ENCODE measurements at places on chromosomes 16 and 17.
A peak's percentile ranks its signal among the peaks of the same experiment; 100 is the strongest.

- DNase-seq: no peak
Measured at GRCh38 chr17:47615766-47616424, 33.8 kb upstream of the KPNB1 start.

- no peak for DNase-seq
Measured at GRCh38 chr16:26768385-26769010, 298.2 kb upstream of the C16orf82 start.

GRCh38 chr17:881778-882177 lies 97.8 kb downstream of the NXN start:
- DNase-seq: no peak

DNA sequence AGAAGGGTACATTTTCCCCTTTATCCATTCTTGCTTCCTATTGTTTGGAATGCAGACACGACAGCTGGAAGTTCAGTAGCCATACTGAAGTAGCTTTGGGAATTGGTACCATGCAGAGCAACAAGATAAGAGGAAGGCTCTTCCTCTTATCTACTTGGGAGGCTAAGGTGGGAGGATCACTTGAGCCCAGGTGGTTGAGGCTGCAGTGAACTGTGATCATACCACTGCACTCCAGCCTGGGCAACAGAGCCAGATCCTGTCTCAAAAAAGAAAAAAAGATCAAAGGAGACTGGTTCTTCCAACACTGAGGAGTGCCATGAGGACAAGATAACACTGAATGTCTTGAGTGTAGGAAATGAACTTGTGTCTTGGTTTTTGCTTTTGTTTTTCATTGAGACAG lies 16.0 kb upstream of the RANGRF start:
- DNase-seq: no peak

DNA sequence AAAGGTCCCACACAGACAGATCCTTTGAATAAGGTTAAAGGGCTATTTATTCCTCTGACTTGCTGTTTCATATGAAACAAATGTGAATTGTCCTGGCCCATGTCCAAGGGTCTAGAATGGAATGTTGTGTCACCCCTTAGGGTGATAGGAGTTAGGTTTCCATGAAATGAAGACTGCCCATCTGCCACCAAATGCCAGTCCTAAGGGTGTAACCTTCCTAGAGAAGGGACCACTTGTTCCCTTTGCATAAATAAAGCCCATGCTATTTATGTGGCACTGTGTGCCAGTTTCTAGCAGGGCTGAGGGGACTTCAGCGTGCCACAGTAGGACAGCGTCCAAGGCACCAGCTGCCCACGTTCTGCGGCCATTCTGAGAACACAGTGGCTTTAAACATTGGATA lies 171.3 kb downstream of the ABCA8 start:
- DNase-seq: no peak

GRCh38 chr16:77599793-77600415 lies 122.4 kb upstream of the NUDT7 start:
- DNase-seq: no peak

GRCh38 chr17:62101090-62101489 lies 36.0 kb upstream of the MED13 start:
- no peak for DNase-seq

- DNase-seq: peak; percentile 71
Measured at GRCh38 chr17:32461853-32462617, 17.7 kb downstream of the PSMD11 start.

- no peak for DNase-seq
Measured at GRCh38 chr16:28991687-28992086, 6.8 kb downstream of the LAT start.

DNA sequence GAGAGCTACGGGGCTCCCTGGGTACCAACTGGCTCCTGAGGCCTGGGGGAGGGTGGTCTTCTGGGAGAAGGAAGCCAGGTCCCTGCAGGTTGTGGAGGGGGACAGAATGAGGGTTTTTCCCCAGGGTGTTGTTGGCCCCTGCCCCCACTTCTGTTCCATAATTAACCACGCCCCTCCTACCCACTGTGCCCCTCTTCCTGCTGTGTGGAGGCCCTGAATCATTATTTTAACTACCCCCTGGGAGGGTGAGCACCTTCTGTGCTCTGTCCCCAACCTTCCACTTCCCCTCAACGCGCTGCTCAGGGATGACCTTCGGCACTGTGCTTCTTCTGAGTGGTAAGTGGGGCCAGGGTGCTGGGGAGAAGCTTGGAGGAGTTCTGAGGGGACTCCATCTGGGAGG lies at the start of gene ITGAD:
ITGAD (plus strand) TSS at position 280 of the 400 bp plus-strand sequence; CDS start at position 306, 26 bp downstream.
- DNase-seq: no peak

- DNase-seq: no peak
Measured at GRCh38 chr16:56732832-56733231, 2.9 kb downstream of the NUP93 start.

- peak; percentile 83 for DNase-seq
Measured at GRCh38 chr16:29700253-29700987, 21.4 kb downstream of the QPRT start.

- DNase-seq: no peak
Measured at GRCh38 chr17:62673614-62674362, 46.3 kb downstream of the MRC2 start.

DNA sequence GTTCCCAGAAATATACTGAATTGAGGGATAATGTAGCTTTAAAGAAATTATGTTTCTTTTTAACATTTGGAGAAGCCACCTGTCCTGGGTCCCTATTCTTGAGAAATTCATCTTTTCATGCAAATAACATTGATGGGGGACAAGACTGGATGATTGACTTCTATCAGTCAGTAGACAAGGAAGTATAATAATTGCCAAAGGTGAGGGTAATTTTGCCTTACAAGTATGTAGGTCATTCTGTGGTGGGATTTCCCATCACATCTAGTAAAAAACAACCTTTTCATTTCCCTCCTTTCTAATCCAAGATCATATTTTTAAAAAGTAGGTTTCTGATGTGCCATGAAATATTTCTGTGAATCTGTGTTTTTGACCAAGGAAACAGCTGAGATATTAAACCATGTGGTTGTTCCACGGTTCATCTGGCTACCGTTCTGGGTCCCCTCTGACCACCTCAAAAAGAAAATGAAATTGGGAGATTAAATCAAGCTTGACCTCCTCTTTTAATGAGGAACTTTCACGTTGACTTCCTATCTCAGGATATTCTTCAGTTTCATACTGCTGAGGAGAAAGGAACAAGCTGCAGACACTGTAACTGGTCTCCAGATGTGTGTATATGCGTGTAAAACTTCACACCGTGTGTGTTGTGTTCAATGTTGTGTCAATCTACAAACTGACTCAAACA lies 138.6 kb downstream of the MAP2K6 start:
- no peak for DNase-seq

DNA sequence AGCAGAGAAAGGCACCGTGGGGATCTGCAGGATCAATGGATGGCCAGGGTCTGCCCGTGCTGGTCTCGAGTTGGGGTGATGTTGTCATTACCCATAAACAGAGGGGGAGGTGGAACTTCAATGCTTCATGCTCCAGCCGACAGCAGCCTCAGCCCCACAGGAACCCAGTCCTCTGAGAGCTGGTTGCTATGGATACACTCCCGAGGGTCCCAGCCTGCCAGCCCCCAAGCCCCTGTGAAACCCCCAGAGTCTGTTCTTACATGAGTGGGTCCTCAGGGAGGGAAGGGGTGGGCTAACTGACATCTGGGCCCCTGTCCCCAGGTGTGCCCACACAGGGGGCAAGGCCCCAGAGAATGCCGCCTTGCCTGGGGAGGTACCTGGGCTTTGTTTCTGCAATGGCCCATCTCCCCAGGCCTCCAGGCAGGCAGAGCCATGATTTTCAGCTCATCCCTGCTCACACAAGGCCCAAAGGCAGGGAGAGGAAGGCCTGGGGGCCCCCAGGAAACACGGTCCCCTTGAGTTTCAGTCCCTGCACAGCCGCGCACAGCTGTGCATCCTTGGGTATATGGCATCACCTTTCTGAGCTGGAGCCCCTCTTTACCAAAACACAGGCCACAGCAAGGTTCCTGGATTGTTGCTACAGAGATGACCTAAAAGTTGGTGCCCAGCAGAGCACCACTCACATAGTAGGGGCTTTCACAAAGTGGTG lies 223.7 kb downstream of the ZNF423 start:
- no peak for DNase-seq
